ENCODE measurements at places on chromosomes 4 and X. TPM values are rescaled to one million over a fixed set of nuclear protein-coding genes. Genes with fewer than 3 reads are reported as not detected.

Gene TXK
- not detected for total RNA-seq

Gene PPP2R2C
- total RNA-seq = 1.4 TPM

Gene CDS1
- 0.37 TPM for total RNA-seq

Gene ZNF827
- 2.8 TPM for total RNA-seq

Gene KIAA1210
- under 0.01 TPM for total RNA-seq

Gene FOXR2
- not detected for total RNA-seq

Gene CCNG2
- total RNA-seq = 32.6 TPM

Gene ENPEP
- 0.12 TPM for total RNA-seq

Gene NR0B1
- total RNA-seq = 1.9 TPM

Gene MAGEA2
- total RNA-seq = not detected

Gene PABPC5
- 2.5 TPM for total RNA-seq

Gene RBMXL3
- total RNA-seq = not detected

Gene SPIN3
- total RNA-seq = 13.0 TPM

Gene BANK1
- 1.00 TPM for total RNA-seq

Gene MID2
- 15.1 TPM for total RNA-seq

Gene CCNB3
- 0.12 TPM for total RNA-seq

Gene RFC1
- total RNA-seq = 93.0 TPM

Gene MTNR1A
- not detected for total RNA-seq

Gene KIF4A
- 10.9 TPM for total RNA-seq

Gene SCML2
- 1.5 TPM for total RNA-seq

Gene SPANXN3
- total RNA-seq = not detected

Gene JCHAIN
- total RNA-seq = 1.2 TPM

Gene GBA3
- not detected for total RNA-seq

Gene DDIT4L
- 9.2 TPM for total RNA-seq

Gene FSTL5
- total RNA-seq = 0.50 TPM

Gene CENPE
- 11.9 TPM for total RNA-seq

Gene DKK2
- total RNA-seq = 0.25 TPM

Gene SMARCA1
- total RNA-seq = 65.7 TPM

Gene GYPA
- not detected for total RNA-seq

Gene ITM2A
- 0.55 TPM for total RNA-seq

Gene FGF16
- not detected for total RNA-seq

Gene HAUS3
- total RNA-seq = 17.7 TPM

Gene FABP2
- total RNA-seq = not detected

Gene RHOXF2B
- total RNA-seq = not detected

Gene CTAG1A
- total RNA-seq = not detected

Gene HHIP
- total RNA-seq = 1.4 TPM

Gene GABRQ
- 2.5 TPM for total RNA-seq
